B cell (primary cell): ENCODE measurements at places on chromosomes 7 and 10. TPM values are rescaled to one million over a fixed set of nuclear protein-coding genes. Genes with fewer than 3 reads are reported as not detected.

DNA sequence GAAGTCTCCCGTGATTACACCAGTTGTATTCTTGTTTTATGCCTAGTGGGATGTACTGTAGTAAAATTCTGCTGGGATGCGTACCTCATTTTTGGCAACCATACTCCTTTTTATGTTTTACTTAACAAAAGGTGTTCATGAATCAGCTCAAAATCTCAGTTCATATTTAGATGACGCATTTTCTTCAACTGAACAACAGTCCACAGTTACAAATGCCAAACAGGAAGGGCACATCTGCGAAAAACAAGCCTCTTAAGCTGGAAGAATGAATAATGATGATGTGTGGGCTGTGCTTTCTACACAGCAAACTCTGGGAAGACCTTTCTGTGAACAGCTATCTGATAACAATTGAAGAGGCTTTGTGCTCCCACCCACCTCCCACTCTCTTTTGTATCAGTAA is 68.4 kb upstream of the NRBF2 start:
- no peak for DNase-seq

Gene CHST15
- 72.0 and 75.4 TPM in 2 replicates for total RNA-seq

DNA sequence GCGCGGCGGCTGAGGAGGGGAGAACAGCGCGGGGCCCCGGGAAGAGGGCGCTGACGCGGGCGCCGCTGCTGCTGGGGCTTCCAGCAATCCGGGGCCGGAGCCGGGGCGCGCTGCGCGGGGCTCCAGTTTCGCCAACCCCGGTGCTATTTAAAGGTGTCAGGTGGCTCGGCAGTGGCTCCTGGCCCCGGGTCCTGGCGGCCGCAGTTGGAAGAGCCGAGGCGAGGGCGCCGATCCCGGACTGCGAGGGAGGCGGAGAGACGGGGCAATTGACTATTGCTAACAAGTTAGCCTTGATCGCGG is 347 bp downstream of the LBX1 start:
- peak; percentile 58 for DNase-seq

DNA sequence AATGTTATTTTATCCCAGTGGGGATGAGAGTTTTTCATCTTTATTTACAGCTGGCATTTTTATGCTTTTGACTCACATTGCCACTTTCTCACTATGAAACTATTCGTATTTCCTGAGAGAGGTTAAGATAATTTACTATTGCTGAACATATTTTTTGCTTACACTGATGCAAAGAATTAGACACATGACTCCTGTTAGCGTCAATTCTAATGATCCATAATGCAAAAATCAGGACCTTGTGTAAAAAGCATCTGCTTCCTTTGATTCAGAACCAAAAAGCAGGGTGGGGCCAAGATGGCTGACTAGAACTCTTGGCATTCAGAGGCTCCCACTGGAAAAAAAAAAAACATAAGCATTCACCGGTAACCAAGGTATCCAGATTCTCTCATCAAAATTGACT is 464.8 kb downstream of the SEMA3D start:
- DNase-seq = no peak
